Parietal lobe (tissue), 2 donors: ENCODE measurements at places on chromosomes 4 and X. TPM values are rescaled to one million over a fixed set of nuclear protein-coding genes. Genes with fewer than 3 reads are reported as not detected.

The MAGEB2 gene
- not detected for total RNA-seq

The SLC9B1 gene
- 6.9 TPM for total RNA-seq

The SHISA3 gene
- total RNA-seq = not detected

The TTC29 gene
- total RNA-seq = 0.63 TPM

The ADH7 gene
- total RNA-seq = not detected

The COQ2 gene
- total RNA-seq = 14.4 TPM

The DGAT2L6 gene
- not detected for total RNA-seq

The SHROOM2 gene
- total RNA-seq = 21.9 TPM

The ABCG2 gene
- 15.0 TPM for total RNA-seq

The XAGE2 gene
- total RNA-seq = not detected

The FRG1 gene
- total RNA-seq = 25.7 TPM

The ZNF827 gene
- total RNA-seq = 32.6 TPM

The TEX28 gene
- not detected for total RNA-seq

The UGT2B17 gene
- total RNA-seq = not detected

The MAGEA2 gene
- total RNA-seq = not detected

The BMP2K gene
- total RNA-seq = 81.1 TPM

The REELD1 gene
- total RNA-seq = not detected

The DCAF16 gene
- total RNA-seq = 51.6 TPM

The TCEAL8 gene
- 59.5 TPM for total RNA-seq

The GLUD2 gene
- 1.6 TPM for total RNA-seq

The CSN3 gene
- total RNA-seq = not detected

The FABP2 gene
- total RNA-seq = not detected

The EXOC1L gene
- not detected for total RNA-seq

The PPEF2 gene
- total RNA-seq = not detected

The ARFIP1 gene
- 44.1 TPM for total RNA-seq

The PIR gene
- 2.8 TPM for total RNA-seq

The DCAF8L1 gene
- not detected for total RNA-seq

The TRMT10A gene
- total RNA-seq = 3.8 TPM

The G3BP2 gene
- 269 TPM for total RNA-seq

The CCDC158 gene
- 6.9 TPM for total RNA-seq

The GPRASP1 gene
- total RNA-seq = 55.4 TPM

The ESX1 gene
- total RNA-seq = not detected

The SPACA5 gene
- not detected for total RNA-seq

The NUDT10 gene
- total RNA-seq = 36.3 TPM

The FAM47E gene
- 6.6 TPM for total RNA-seq

The ARHGAP10 gene
- total RNA-seq = 2.2 TPM

The MAGEC2 gene
- not detected for total RNA-seq

The RNF128 gene
- total RNA-seq = 1.3 TPM

The SHROOM4 gene
- 3.8 TPM for total RNA-seq

The RHOXF2 gene
- total RNA-seq = not detected

The PASD1 gene
- not detected for total RNA-seq
